ENCODE measurements at places on chromosomes 3 and 15.

GRCh38 chr3:160384639-160385318, 14.2 kb downstream of the IFT80 start:
- DNase-seq: no peak

DNA sequence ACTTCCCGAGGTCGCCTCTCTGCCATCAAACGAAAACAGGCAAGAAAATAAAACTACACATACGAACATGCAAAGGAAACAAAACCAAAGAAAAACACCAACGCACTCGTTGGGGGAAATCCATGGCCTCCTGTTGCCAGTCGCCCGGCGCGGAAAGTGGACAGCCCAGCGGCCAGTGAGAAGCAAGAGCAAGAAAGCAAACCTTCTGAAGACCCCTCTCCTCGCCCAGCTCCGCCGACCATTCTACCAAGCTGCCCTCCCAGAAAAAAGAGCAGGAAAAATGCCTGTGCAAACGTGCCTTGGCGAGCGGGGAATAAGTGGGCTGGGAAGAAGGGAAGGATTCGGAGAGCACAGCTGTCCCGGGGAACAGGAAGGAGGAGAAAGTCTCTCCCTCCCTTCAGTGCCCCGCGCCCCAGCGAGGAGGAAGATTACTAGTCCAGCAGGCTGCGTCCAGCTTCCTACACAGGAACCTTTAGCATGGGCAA, 802 bp upstream of the NECTIN3 start:
- DNase-seq: no peak

DNA sequence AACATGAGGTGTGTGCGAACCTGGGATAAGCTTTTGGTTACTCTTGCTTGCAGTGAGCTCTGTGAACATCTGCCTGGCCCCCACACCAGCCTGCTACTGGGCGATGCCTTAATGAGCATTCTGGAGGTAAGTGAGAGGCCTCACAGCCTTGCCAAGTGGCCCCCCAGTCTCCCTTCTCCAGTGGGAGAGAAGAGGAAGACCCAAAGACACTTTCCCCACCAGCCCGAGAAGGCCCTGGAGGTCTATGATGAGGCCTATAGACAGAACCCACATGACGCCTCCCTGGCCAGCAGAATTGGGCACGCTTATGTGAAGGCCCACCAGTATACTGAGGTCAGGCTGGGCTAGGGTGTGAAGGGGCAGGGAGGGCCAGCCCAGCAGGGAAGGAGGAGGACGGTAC, 22.5 kb downstream of the TTC21A start:
- no peak for DNase-seq

- DNase-seq: no peak
These were observed 33.5 kb downstream of the CHAC1 start for GRCh38 chr15:40986820-40987219.

DNA sequence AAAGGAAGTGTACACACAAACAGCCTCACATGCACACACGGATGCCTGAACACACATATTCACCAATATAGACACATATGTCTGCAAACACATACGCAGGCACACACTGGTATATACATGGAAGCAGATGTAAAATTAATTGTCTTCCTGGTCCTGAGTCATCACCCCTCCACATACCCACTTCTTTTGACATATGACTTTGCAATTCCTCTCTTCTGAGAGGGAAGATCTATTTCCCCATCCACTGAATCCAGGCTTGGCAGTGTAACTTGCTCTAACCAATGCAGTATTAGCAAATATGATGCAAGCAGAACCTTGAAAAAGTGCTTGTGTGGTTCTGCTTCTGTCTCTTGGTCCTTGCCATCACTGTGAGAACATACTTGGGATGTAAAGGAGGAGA, 76.8 kb upstream of the HRH1 start:
- no peak for DNase-seq

DNA sequence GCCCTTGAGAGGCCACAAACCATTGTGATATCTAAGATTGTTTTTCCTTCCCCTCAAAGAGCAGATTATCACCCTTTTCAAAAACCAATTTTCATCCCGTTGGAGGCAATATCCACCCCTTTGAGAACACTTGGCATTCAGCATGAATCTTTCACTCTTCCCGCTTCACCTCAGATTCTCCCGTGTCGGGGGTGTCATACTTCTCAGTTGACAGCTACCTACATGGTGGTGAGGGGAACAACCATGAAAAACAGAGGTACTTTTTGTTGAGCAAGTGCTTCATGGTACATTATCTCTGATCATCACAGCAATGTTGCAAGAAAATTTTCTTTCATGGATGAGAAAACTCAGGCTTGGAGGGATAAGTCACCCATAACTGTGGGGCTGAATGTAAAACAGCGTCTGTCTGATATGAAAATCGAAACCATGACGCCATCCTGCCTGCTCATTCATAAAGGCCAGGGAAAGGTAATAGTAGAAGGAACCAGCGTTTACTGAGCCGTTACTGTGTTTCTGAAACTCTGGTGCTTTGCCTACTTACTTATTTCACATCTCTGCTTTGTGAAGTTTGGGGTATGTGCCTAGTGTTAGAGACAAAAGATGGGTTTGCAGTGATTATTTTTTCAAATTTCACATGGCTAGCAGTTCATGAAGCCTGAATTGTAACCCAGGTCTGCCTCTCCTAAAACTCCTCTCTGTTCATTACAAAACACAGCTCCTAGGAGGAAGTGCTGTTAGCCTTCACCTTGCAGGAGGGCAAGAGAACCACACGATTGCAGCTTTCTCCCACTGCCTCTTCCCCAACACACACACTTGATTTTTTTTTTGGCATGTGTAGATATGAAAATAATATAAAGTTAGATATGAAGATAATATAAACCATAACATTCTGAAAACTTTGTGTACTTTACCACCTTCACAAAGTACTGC, 35.4 kb downstream of the SV2B start:
- no peak for DNase-seq

GRCh38 chr3:61929617-61930016, 368.2 kb downstream of the PTPRG start:
- no peak for DNase-seq

DNA sequence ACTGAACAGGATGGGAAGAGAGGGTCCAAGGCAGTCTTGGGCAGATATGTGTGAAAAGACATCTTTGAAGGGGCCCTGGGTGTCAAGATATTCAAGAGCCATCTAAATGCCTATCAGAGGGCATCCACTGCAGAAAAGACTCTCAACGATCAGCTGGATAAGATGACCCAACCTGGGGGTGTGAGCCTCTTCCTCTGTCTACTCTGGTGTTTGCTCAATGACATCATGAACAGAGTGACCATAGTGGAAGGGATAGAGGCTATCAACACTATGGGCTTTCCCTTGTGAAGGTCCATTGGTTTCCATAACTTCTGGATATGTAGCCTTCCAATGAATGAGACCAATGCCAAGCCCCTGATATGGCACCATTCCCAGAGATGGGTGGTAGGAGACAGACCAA, 42.1 kb downstream of the FAH start:
- no peak for DNase-seq

DNA sequence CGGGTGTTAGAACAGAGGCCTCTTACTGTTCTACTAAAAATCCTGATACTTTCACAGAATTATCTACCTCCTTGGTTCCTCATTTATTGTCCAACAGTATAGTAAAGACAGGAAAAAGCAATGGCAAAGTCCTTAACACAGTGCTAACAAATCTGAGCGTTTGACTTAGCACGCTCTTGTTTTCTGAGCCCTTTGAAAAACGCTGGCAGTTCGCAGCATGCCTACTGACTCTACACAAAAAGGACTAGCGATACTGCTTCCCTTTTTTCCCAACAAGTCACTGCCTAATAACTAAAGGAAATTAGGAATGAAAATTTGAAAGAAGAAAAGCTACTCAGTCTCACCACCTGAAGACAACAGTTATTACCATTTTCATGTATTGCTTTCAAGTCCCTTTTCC, 34.8 kb upstream of the CEMIP start:
- DNase-seq: no peak

GRCh38 chr3:57942872-57943283, 65.3 kb upstream of the FLNB start:
- no peak for DNase-seq

DNA sequence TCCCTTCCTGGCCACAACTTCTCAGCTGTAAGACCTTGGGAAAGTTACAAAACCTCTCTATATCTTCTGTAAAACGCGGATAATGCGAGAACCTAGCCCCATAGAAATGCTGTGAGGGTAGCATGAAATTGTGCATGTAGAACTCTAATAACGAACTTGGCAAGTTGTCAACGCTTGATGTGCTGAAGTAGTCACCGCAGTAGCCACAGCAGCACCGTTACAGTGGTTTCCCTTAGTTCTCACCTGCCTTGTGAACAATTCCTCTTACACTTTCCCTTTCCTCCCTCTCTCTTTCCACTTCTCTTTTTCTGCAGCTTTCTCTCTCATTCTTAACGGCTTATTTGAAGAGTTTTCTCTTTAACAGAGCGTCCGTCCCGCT, 447 bp upstream of the SHQ1 start:
- DNase-seq: no peak

DNA sequence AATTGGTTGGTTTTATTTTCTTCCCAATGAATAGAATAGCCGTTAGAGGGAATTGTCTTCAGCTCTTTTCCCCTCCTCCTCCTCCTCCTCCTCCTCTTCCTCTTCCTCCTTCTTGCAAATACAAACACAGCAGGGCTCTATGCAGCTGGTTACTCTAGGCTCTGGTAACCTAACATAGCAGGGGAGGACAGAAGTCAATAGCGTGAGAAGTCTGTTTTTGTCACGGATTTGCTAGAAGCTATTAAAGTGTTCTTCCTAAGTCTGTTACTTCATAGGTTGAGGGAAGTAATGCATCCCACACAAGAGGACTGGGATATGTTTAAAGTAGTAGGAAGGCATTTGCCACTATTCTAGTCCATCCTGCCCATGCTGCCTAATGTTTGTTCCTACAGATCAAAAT, 374.7 kb upstream of the TPRG1 start:
- no peak for DNase-seq

- no peak for DNase-seq
These were observed 2.3 kb downstream of the SETD5 start for GRCh38 chr3:9399746-9400145.

- DNase-seq: no peak
These were observed 11.2 kb downstream of the PLXNB1 start for GRCh38 chr3:48418651-48419050.

GRCh38 chr3:99508191-99508590, 130.2 kb upstream of the COL8A1 start:
- DNase-seq: no peak

- no peak for DNase-seq
These were observed 27.9 kb upstream of the SLC30A4 start for GRCh38 chr15:45550436-45550835.

- no peak for DNase-seq
These were observed 673.4 kb upstream of the CBLB start for GRCh38 chr3:106542101-106542769.

- DNase-seq: no peak
These were observed 19.0 kb downstream of the PDHB start for GRCh38 chr3:58414538-58415197.

DNA sequence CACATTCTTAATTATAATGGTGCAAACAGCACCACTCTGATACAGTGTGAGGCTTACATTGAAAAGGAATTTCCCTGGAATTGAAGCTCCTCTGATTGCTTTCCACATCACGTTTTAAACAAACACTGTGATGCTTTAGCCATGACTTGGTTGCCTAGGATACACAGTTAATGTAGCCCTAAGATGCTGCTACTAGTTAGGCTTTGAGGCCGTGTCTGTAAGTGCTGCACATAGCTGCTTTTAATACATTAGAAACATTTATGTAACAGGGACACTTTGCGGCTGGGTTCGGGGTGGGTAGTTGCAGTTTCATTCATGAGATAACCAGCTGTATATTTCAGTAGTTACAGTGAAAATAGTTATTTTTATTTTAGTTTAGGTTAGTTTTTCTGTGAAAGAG, 334.7 kb downstream of the NLGN1 start:
- no peak for DNase-seq

- DNase-seq: no peak
These were observed at the start of gene GOLGA6L2 for GRCh38 chr15:23447107-23447500. TSS of gene GOLGA6L2 (minus strand) at chr15:23447243. CDS start at chr15:23447181, 62 bp downstream.

DNA sequence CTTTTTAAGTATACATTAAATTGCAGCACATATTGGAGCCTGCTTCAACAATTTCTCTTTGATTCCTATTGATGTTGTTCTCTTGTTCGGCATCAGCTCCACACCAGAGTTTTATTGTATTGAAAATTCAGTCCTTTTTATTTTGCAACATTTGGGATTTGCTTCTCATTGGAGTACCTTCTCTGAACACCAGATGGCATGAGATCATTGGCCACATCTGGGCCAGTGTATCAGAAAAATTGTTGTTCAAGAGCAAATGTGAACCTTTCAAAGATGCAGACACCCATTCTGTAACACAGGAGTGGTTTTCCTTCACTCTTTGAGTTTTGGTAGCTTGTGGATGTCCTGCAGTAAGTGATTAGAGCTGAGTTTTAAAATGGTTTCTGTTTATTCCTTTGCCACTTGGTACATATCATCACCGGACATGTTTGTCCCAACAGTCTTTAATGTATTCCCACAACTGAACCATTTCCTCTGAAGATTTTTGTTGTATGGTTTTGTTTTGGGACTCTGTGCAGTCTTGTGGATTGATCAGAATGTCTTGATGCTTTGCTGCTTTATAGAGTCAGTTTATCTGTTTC, 96.1 kb downstream of the MCTP2 start:
- no peak for DNase-seq

GRCh38 chr3:169780742-169781141, 7.5 kb downstream of the MYNN start:
- DNase-seq: no peak

DNA sequence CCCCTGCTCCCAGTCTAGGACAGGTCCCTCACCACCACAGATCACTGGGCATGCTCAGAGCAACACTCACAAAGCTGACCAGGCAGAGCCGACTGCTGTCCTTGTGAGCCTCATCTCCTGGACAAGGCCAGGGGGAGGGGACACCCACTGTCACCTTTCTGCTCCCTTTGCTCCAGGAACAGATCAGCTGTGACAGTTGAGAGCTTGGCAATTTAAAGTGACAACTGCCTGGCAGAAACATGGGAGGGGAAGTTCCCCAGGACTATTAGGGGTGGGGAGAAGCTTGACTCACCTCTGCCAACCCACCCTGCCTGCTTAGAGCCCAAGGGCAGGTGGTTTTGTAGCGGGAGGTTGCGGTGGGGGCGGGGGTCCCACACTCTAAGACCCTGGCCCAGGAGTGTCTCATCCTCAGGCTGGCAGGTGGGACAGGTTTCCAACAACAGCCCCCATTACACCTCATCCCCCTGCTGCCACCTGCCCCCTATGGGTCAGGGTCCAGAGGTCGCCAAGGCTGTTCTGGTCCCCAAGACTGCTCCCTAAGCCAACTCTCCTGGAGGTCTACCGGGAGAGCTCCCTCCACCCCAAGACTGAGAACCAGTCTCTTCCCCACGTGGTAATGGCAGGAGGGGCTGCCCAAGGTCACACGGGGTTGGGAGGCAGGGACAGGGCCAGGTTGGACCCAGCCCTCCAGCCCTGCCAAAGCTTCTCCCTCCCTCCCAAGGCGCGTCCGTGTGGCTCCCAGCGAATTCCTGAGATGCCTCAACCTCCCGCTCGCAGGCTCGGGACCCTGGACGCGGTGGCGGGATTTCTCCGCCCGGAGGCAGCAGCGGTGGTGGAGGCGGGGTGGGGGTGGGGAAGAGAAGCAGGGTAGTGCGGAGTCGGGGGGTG, 80.4 kb downstream of the IQSEC1 start:
- no peak for DNase-seq

GRCh38 chr3:54426381-54426780, 304.0 kb downstream of the CACNA2D3 start:
- DNase-seq: no peak

GRCh38 chr3:170695486-170696064, 109.7 kb upstream of the SLC7A14 start:
- no peak for DNase-seq

- no peak for DNase-seq
These were observed 24.8 kb upstream of the TRIM59 start for GRCh38 chr3:160474416-160474838.

- DNase-seq: no peak
These were observed 20.6 kb downstream of the COPS2 start for GRCh38 chr15:49134683-49135341.
